ENCODE measurements at places on chromosomes 11 and 22.

- DNase-seq = no peak
These were observed 213.9 kb upstream of the C11orf87 start for GRCh38 chr11:109208121-109208520.

GRCh38 chr11:47617417-47617809 lies 23.2 kb upstream of the C1QTNF4 start:
- no peak for DNase-seq

GRCh38 chr11:134555510-134555909 lies 143.5 kb upstream of the B3GAT1 start:
- no peak for DNase-seq

- no peak for DNase-seq
These were observed 142.9 kb downstream of the NCAM1 start for GRCh38 chr11:113103932-113104690.

GRCh38 chr11:91932151-91932821 lies 292.3 kb upstream of the FAT3 start:
- no peak for DNase-seq

- no peak for DNase-seq
These were observed 61.5 kb downstream of the STIM1 start for GRCh38 chr11:3916962-3917361.

GRCh38 chr11:32437495-32438345 lies 2.4 kb upstream of the WT1 start:
- DNase-seq = no peak

- no peak for DNase-seq
These were observed 8.7 kb upstream of the DGAT2 start for GRCh38 chr11:75759832-75760231.

- no peak for DNase-seq
These were observed 16.3 kb upstream of the CYP2R1 start for GRCh38 chr11:14908214-14908880.

DNA sequence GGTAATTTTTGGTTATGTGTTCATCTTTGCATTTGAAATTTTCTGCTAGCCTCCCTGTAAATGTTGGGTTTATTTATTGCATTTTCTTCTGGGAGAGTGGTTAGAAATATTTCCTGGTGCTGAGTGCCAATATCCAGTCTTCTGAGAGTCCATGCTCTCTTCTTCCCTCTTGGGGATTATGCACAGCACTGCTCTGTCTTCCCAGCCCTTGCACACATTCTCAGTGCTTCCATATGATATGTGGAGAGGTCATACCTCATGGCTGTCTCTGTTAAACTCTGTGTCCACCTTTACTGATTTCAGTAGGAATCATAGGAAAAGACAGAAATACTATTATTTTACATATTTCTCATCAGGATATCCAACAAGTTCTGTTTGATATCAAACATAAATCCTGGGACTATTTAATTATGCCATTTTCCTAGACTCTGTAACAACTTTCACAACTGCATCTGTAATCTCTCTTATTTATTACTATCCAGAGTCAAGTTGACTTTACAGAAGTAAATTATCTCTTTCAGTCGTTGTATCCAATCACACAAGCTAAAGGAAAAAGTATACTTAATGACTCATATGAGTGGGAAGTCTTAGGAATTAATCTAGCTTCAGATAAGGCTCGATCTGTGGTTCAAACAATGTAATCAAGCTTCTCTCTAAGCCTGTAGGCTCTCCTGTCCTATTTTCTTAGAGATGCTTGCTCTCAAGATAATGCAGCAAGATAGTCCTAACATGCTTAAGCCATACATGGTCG lies 2.7 kb upstream of the NXPE1 start:
- DNase-seq = no peak

- DNase-seq = no peak
These were observed 56.6 kb downstream of the WNT11 start for GRCh38 chr11:76149713-76150112.

DNA sequence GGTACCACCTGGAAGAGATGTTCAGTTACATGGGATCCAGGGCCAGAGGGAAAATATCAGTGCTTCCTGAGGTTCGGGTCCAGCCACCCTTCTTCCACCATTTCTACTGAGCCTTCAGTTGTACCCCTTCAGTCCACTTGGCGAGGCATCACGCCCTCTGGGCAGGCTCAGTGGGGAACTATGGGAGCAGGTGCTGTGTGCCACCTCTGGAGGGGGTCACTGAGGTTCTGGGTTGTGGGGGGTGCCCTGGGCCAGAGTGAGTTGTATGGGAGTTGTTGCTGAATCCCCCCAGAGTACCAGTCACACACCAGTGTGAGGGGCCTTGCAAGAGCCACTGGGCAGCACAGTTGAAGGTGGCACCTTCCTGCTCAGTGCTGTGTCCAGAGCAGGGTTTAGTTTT lies 2.7 kb upstream of the SREBF2 start:
- no peak for DNase-seq

GRCh38 chr11:114358716-114359115 lies 41.6 kb downstream of the C11orf71 start:
- no peak for DNase-seq

DNA sequence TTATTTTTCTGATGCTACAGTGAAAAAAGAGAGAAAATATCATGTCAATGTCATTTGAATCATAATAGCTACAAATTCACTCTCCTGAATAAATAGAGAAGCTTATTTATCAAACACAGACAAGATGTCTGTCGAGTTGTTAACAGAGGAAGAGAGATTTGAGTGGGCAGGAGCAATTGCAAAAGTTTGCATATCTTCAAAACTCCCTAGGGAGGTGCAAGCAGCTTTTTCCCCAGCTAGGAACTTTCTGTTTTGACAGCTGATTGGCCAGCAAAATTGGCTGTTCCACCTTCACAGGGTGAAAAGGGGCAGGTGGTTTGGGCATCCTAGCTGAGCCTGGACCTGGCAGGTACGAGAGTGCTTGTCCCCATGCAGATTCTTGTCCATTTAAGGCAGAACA lies 98.2 kb downstream of the NTM start:
- DNase-seq = no peak

DNA sequence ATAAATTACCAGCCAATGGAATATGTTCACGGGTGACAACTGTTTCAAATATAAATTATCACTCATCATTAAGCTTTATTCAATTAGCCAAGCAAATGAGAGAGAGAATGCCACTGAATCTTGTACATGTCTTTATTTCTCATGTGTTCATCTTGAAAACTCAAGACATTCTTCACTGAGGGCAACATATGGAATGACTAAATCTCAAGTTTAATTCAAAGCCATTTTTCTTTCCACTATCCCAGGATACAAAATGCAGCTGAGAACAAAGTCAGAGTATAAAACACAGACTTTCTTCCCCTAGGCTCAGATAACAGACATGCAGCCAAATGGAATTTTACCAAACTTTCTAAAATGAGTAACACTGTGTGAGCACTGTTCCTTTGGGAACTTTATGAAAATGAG lies 12.1 kb upstream of the BBOX1 start:
- no peak for DNase-seq

GRCh38 chr11:57834852-57835251 lies 73.2 kb downstream of the CTNND1 start:
- no peak for DNase-seq

GRCh38 chr11:65499713-65500386 lies 1.0 kb downstream of the MALAT1 start:
- DNase-seq = no peak

GRCh38 chr11:44758983-44759382 lies 32.2 kb downstream of the TSPAN18 start:
- DNase-seq = no peak

- no peak for DNase-seq
These were observed 826 bp upstream of the EEF1G start for GRCh38 chr11:62574363-62575071.

GRCh38 chr11:62854825-62855570 lies 15.6 kb upstream of the WDR74 start:
- DNase-seq = no peak

DNA sequence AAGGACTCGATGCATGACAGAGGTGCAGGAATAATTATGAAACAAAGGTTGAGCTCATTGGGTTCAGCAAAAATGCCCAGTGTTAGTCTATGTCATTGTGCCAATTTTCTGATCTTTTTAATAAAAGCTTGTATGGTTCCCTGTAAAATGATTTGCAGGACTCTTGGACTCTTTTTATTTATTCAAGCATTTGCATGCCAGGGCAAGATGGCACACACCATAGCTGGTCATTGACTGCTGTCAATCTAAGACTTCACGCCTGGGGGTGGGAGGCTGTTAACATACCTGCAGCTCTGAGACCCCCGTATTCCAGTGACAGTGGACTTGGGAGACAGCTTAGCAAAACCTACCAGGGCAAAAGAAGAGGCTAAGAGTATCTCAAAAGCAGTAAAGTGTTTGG lies 32.0 kb upstream of the ANO1 start:
- DNase-seq = no peak

GRCh38 chr11:22263613-22264012 lies 70.7 kb downstream of the ANO5 start:
- no peak for DNase-seq

DNA sequence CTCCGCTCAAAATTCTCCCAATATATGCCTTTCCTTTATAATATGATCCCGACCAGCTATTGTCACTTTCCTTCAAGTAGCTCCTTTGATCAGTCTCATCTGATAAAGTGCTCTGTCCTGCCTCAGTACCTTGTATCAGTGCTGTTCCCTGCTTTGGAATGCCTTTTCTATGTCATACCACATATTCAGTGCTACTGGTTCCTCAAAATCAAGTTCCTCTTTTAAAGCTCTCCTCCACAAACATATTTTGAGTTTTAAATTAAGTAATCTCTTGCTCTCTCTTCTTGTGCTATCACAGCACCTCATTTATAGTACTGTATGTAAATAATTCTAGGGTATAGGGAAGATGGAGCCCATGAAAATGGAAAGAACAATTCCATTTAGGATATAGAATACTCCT lies 137.1 kb upstream of the CTSC start:
- DNase-seq = no peak

GRCh38 chr11:48066881-48067800 lies 86.8 kb downstream of the PTPRJ start:
- DNase-seq = no peak

GRCh38 chr11:102036757-102037156 lies 10.5 kb upstream of the CFAP300 start:
- no peak for DNase-seq

DNA sequence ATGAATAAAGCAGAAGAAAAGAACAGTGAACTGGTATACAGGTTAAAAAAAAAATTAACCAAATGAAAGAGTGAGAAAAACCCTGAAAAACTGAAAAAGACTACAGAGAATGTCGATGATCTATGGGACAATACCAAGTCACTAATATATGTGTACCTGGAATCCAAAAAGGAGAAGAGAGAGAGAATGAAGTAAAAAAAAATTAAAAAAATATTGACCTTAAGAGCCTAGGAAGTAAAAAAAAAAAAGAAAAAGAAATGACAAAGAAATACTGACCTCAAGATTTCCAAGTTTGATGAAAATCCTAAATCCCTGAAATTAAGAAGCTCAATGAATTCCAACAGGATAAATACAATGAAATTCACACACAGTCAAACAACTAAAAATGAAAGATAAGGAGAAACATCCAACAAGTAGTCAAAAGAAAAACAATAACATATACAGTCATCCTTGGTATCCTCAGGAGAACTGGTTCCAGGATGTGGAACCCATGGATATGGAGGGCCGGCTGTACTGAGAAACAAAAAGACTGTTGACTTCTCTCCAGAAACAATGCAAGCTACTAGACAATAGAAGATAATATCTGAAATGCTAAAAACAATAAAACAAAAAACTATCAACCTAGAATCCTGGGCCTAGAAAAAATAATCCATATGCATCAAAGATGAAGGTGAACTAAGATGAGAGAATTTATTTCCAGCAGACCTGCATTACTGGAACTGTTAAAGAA lies 33.5 kb upstream of the SERPIND1 start:
- DNase-seq = no peak

GRCh38 chr22:44023404-44024287 lies 456 bp upstream of the PARVB start:
- peak; percentile 31 for DNase-seq

- DNase-seq = no peak
These were observed 29.1 kb upstream of the BIRC3 start for GRCh38 chr11:102287964-102288724.

DNA sequence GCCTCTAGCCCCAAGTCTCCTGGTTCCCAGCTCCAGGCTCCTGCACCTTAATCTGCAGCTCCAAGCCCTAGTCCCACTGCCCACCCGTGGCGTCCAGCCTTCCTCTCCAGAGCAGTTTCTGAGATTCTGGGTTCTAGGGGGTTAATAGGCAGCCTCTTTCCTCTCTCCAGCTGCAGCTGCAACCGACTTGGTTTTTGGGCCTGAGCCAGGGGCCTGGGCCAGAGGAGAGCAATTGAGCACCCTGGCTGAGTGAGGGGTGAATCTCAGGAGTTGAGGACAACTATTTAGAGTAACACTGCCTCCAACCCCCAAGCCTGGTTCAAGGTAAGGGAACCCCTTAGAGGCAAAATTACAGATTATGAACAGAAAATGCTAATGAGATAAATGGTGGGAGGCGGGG lies 9.0 kb upstream of the CHRM1 start:
- no peak for DNase-seq

DNA sequence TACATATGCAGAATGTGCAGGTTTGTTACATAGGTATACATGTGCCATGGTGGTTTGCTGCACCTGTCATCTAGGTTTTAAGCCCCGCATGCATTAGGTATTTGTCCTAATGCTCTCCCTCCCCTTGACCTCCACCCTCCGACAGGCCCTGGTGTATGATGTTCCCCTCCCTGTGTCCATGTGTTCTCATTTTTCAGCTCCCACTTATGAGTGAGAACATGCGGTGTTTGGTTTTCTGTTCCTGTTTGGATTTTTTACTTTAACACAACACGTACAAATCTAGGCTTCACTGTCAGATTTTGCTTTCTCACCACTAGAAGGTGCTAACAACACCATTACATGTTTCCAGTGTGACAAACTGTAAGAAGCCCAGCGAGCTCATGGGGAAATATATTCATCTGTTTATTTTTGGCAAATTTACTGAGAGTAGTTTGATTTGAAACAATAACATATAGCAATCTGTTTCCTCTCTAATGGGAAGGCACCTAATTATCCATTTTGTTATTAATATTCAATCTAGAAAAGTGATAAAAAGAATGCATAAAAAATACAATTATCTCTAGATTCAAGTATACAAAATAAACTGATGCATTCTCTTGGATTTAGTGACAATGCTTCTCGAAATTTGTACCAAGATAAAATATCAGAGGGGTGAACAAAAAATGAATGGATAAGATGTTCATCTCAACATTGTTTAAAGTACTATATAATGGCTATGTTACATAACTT lies 23.2 kb upstream of the BIRC3 start:
- DNase-seq = no peak

GRCh38 chr22:35783943-35784614 lies 66.4 kb downstream of the APOL5 start:
- no peak for DNase-seq

- no peak for DNase-seq
These were observed 385.1 kb downstream of the DCDC1 start for GRCh38 chr11:30984442-30984816.

All from HS-27A (cell line).